Effector CD8-positive, alpha-beta T cell (primary cell): ENCODE measurements at places on chromosomes 12 and 14.

DNA sequence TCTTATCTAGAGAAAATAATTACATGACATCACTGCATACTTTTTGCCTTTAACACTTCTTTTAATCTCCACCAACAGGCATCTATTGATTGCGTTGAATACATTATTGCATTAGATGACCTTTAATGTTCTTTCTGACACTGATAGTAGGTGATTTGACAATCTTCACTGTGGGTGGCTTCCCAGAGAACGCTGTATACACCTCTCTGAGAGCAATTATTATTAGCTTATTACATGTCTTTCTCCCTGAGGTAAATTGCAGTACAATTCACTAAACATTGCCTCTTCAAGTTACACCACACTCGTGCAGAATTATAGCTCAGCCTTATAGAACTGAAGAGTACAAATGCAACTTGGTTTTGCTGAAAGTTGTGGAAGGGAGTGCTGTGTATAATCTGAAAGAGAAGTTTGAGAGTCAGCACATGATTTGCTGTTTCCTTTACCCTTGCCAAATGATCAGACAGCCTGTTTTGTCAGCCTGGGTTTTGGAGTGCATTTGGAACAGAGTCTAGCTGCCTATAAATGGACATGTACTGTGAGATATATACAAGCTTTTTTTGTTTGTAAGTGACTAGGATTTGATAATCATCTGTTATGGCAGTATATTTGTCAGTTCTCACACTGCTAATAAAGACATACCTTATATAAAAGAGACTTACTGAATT, 369.2 kb downstream of the CCER1 start:
- no peak for DNase-seq

DNA sequence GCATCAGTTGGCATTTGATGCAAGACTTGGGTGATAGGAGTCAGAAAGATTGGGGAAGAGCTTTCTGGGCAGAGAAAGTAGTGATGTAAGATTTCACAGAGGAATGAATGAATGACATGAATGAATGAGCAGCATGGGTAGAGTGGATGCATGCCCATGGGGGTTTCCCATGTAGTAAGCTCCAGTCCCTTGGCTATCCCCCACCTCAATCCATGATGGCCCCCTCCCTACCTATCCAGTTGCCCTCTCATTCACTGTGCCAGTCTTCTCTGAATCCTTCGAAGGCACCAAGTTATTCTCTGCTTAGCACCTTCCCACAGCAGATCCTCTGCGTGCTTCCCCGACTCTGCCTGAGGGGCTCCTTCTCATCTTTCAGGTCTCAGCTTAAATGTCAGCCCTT, 32.0 kb downstream of the ERH start:
- DNase-seq = no peak

- no peak for DNase-seq
Measured at GRCh38 chr12:119692410-119692809, 24.5 kb downstream of the PRKAB1 start.

GRCh38 chr12:88628856-88629509, 48.7 kb upstream of the KITLG start:
- DNase-seq = no peak

DNA sequence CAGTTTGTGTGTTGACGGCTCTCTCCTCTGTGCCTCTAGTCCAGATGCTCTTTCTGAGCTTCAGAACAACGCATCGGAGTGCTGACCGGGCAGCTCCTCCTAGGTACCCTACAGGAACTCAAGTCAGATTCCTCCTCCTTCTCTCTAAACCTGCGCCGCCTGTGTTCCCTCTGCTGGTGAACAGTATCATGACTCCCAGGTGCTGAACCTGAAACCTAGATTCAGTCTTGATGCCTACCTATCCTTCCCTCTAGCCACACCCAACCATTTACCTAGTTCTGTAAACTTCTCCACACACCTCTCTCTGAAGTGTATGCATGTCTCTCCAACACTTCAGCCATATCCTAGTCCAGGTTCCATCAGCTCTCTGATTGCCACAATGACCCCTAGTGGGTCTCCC, 112.7 kb downstream of the EFCAB11 start:
- no peak for DNase-seq

- DNase-seq = no peak
Measured at GRCh38 chr12:94326727-94327126, 132.9 kb downstream of the CEP83 start.
